ENCODE measurements at places on chromosomes 6 and 20.

- no peak for DNase-seq
These were observed 20.2 kb upstream of the NR2E1 start for GRCh38 chr6:108145639-108146038.

DNA sequence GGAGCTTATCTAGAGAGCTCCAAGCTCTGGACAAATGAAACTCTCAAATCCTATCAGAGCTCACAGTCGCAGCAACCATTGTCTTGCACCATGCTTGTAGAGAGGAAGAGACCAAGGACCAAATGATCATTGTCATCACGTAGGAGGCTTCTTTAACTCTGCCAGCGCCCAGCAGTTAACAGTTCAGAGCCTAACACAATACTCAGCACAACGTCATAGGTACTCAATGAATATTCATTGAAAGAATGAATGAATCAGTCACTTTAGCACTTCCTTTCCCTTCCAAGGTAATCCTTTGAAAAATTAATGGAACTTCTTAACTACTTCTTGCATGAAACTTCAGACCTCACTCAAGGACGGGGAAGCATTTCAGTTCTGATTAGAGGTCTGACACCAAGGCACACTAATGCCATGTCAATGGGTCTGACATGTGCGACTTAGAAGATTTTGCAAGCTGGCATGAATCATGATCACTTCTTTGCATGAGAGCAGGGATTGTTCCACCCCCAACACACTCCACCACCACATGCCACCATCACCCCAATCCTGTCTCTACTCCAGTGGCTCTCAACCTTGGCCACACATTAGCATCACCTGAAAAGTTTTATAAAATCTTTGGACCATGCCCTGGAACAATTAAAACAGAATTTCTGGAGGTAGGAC, 45.1 kb downstream of the KHDC1L start:
- no peak for DNase-seq

DNA sequence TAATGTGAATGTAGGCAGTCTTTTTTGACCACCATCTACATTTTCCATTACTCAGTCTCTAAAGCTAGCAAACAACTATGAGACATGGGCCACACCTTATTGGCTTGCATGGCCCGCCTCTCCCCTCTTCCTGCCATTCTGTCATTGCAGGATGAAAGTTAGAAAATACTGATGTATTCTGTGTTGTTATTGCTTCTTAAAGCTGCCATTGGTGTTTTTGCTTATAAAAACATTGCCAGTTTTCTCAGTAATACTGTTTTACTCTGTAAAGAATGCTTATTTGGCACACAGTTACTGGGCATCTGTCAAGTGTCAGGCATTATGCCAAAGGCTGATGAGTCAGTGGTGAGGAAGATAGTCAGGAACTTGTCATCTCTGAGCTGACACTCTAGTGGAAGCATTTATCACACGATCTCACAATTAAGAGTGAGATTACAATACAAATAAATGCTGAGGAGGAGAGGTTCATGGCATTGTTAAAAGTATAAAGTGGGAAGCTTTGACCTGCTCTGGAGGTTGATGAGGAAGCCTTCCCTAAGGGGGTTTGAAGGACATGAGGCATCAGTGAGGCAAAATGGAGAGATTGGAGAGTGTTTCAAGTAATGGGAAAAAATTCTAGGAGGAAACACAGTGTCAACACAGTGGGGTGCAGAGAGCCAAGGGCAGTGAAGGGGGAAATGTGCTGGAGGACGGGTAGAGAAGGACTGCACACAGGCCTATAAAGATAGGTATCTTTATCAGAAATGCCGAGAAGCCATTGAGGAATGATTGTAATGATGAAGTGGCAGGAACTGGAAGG, 14.7 kb downstream of the KLHL32 start:
- no peak for DNase-seq

GRCh38 chr6:38713812-38714211, 1.3 kb upstream of the DNAH8 start:
- DNase-seq = peak; percentile 10

- no peak for DNase-seq
These were observed 18.5 kb downstream of the RNF144B start for GRCh38 chr6:18405477-18406293.

DNA sequence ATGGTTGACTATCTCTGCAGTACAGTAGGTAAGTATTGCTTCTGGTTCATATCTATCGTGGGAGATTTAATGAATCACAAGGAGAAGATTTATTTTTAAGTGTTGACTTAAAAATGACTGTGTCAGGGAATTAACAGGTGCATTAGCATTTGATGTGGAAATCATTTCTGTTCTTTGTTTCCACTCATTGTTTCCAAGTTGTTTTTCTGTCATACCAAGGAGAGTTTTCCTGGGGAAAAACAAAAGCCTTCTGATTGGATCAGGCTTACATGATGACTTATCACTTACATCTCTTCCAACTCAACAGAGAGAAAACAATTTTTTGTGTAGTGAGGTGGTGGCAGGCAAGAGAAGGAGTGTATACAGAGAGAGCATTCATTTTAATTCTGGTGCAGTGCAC, 686.4 kb downstream of the HTR1B start:
- no peak for DNase-seq

GRCh38 chr20:18722371-18722770, 91.2 kb upstream of the SCP2D1 start:
- DNase-seq = no peak

- DNase-seq = no peak
These were observed 10.7 kb downstream of the TP53RK start for GRCh38 chr20:46678516-46678915.

DNA sequence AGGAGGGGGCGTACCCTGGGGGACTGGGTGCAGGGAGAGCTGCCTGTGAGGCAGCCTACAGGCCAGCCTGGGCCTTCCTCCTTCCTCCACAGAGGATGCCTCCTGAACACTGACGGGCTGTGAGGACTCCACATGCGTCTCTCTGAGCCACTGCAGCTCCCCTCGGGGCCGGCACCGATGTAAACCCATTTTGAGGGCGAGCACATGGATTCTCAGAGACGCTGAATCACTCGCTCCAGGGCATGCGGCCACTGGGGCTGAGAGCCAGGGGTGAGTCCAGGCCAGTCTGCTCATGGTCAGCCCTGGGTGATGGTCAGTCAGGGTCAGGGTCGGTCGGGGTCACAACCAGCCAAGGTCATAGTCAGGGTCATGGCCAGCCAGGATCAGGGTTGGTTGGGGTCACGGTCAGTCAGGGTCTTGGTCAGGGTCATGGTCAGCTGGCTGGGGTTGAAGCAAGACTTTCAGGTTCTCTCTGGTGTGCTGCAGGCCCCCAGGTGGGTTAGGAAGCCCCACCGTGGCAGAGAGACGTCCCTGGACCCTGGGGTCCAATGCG, 14.7 kb upstream of the RBBP8NL start:
- DNase-seq = no peak

DNA sequence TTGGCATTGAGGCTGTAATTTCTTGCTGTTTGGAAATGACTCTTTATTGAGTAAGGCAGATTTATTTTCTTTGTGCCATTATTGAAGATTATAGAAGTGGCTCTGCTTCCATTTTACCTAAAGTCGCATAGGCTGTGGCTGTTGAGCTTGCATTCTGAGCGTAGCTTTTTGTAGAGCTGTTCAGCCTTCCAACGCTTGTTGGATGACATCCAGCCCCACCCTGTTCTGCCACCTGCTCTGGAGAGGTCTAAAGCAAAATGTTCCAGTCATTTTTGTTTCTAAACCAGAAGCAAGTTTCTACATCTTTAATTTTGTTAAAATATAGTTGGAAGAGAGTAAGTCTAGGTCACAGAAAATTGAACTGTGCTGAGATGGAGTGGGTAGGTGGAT, 24.4 kb downstream of the UST start:
- DNase-seq = no peak

DNA sequence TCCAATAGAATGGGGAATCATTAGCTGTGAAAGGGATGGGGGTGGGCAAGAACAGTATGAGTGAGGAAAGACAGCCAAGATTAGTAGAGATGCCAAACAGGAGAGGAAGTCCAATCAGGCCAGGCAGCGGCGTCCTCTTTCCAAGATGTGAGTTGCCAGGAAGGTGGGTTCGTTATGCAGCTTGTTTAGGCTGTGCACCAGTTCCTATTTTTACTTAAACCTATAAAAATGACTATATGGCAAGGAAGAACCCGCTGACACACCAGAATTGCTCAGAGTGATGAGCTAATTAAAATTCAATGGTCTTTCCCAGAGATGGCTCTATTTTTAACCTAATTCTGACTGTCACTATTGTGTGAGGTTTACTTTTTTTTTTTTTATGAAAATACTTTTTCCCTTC, 88.2 kb downstream of the SLC22A23 start:
- DNase-seq = no peak
